ENCODE measurements at places on chromosomes 16 and 17.

- DNase-seq = no peak
Measured at GRCh38 chr17:51159604-51160003, 6.2 kb downstream of the NME1 start.

DNA sequence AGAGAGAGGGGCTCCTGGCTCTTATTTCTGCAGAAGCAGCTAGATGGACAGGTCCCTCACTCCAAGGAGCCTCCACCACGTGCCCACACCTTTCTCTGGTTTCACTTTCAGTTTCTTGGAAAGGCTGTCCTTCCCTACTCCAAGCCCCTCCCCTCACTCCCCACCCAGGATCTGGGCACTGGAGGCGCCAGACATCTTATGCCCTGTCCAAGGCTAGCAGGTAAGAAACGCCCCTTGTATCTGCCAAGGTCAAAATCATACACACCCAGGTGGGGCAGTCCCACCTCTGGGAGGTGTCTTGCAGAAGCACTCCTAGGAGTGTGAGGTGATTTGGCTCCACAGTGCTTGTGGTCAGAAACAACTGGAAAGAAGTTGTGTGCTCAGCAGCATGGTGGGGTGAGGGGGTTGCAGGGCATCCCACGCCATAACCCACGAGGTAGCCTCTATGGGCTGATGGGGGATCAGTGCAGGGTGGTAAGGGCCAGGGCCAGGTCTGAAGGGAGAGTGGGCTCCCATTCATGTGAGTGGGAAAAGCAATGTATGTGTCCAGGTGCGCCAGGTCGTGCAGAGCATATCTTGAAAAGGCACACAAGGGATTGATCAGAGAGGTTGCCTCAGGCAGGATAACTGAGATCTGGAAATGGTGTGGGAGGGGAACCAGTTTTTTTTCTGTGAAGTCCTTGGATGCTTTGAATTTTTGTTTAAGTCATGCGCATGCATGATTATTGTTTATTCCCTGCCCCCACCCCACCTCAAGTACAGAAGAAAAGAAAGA lies 31.8 kb upstream of the PRM1 start:
- no peak for DNase-seq

DNA sequence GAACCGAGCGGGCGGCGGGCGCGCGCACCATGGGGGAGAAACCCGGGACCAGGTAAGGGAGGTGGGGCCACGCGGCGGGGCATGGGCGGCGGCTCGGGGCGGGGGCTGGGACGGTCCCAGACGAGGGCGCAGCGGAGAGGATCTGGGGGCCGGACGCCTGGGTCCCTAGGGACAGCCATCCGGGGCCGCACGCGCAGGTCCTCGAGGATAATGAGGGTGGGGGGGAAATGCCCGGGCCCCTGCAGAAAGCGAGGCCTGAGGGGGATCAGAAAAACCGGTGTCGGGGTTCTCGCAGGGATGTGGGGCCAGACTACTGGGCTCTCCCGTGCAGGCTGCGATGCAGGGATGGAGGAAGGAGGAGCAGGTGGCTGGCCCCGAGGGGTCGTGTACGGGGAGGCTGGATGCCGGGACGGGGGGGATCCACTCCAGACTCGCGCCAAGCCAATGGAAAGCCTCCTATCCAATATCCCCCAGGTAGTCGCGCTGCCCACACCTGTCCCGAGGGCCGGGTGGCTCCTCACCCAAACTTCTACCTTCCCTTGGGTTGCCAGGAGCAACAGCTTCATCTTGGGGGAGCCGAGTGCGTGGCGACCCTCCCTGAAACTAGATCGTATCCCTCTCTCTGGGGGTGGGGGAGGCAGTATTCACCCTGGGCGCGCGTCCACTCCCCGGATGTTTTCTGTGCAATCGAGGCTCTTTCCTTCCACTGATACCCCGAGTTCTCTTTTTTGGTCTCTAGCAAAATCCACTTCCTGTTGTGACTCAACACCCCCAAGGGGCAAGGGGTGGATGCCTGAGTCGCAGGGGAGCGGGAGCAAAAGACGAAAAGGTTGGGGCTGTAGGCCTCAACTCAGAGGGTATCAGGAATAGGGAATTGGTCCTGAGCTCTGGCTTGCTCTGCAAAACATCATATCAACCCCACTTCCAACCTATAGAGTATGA lies 532 bp downstream of the ARRB2 start:
- no peak for DNase-seq

DNA sequence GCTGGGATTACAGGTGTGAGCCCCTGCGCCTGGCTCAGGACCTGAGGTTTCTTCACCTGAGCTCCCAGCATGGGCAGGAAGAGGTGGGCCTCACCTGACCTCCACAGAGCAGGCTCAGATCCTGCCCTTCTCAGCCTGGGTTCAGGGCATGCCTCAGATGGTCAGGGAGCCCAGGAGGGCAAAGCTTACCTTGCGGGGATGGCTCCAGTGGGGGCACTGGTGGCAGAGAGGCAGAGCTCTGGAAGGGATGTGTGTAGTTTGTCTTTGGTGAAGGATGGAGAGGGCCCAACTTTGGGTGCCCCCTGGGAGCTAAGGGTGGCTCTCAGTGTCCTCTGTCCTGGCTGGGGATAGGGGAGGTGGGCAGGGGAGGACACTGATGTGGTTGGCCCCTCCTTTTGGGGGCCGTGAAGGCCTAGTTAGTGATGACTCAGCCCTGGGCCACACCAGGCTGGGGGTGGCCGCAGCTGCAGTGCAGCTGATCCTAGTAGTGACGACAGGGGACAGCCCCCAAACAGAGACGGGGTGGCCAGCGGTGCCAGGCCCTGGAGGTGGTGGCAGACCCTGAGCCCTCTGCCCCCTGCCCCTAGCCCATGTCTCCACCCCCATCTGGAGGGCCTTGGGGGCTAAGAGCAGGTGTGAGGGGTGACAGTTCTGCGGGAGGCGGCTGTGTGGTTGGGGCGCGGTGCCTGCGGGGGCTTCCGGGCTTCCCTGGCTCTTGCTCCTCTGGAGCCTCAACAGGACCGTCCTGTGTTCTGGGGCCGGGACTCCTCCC lies 5.8 kb downstream of the NHERF2 start:
- no peak for DNase-seq

- no peak for DNase-seq
Measured at GRCh38 chr17:56488800-56489199, 104.7 kb upstream of the NOG start.

Data from renal pelvis (tissue), 12 donors.